ENCODE measurements at places on chromosomes 5 and 9.

GRCh38 chr5:155050384-155051019 lies 36.9 kb downstream of the KIF4B start:
- no peak for DNase-seq

GRCh38 chr5:141757402-141757801 lies 75.4 kb upstream of the ARAP3 start:
- DNase-seq, result no peak

DNA sequence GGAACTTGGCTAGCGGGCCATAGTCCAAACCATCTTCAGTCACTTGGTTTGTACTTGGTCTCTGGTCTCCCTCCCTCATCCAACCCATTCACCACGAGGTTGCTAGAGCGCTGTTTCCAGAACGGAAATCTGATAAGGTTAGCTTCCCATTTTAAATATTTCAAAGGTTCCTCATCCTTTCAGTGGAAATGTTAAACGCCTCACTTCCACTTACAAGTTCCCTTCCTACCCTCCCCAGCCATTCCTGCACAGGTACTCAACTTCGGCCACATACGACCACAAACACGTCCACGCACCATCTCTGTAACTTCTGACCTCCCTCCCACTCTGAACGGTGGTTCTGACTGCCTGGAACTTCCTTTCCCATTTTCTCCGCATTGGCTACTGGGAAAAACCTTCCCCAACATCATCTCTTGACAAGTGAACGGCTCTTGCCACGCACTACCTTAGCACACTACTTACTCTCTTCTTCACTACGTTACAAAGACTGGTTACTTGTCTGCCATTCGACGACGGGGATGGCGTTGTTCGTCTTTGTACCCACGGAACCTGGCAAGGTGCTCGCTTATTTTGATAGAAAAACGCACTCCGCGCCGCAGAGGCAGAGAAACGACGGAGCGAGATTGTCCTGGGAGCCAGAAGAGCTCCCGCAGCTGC lies 629 bp downstream of the CCNH start:
- DNase-seq, result no peak

DNA sequence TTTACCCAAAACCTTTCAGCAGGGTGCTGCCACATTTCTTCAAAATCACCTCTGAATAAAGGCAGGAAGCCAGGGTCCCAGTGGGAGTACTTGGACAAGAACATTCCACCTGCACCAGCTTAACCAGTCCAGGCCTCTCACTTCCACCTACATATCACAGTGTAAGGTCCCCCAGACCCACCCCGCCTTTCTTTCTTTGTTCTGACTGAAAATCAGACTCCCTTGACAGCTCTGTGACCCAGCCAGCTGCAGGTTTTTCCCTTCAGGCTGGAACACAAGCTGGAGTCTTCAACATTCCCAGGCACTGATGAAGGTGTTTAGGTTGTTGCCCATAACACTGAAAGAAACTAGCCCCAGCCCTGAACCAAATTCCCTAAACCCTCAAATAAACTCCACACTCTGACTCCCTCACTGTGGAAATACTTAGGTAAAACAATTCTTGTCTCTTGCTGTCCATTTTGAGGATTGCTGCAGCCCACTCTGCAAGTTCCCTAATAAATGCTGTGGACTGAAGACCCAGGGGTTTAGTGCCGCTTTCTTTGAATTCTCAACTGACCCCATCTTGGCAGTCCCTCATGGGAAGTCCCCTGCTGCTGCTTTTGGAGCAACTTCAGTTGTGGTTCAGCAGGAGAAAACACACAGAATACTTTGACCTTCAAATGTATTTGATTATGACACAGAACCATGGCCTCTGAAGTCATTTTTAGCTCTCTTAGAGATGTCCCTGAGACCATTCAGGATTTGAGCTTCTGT lies 24.8 kb downstream of the P4HA2 start:
- DNase-seq, result no peak

- no peak for DNase-seq
These were observed 6.9 kb downstream of the UGT3A2 start for GRCh38 chr5:36059571-36060419.

- DNase-seq, result no peak
These were observed 56.5 kb downstream of the SIL1 start for GRCh38 chr5:139141446-139142204.

DNA sequence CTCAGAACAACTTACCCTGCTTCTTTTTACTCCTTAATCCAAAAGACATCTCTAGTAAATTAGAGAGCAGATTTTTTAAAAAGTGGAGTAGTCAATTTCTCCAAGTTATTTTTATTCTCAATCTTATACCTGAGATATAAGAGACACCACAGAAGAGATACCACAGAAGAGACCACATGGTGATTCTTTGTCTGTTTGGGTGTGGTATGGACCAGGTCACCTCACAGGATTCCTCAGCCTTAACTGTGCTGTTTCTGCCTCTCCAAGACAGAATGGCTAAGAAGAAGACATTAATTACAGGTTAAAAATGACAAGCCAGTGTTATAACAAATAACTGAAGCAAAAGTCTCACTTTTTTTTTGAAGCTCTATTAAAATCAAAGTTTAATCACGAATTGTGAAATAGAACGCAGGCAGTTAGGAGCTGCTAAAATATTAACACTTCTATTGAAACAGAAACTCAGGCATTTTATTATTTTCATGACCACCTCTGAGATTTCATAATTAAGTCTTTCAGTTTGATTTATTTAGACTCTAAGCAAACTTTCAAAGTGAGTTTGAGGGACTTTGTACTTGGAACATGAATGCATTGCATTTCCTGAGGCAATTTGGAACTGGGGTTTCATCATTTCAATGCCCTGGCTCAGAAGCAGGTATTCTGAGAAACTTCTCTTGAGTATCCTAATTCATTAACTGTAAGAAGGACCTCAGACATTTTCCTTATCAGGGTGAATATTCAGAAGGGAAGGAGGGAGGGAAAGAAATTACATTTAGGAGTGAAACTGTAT lies 280.7 kb downstream of the KCTD16 start:
- no peak for DNase-seq

GRCh38 chr5:140420226-140420570 lies 18.6 kb downstream of the ANKHD1 start:
- no peak for DNase-seq

GRCh38 chr9:127030814-127031740 lies 91.4 kb downstream of the ANGPTL2 start:
- DNase-seq, result no peak

- DNase-seq, result no peak
These were observed 5.7 kb upstream of the WNT8A start for GRCh38 chr5:138078006-138078643.

DNA sequence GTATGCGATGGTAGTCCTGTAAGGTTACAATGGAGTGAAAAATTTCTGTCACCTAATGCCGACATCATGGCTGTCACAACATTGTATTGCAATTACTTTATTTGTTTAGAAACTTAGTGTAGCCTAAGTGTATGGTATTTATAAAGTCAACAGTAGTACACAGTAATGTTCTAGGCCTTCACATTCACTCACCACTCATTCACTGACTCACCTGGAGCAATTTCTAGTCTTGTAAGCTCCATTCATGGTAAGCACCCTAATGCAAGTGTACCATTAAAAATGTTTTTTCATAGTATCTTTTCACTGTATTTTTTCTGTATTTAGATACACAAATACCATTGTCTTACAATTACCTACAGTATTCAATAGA lies 58.5 kb downstream of the ATP10B start:
- DNase-seq, result no peak

- no peak for DNase-seq
These were observed 513.6 kb downstream of the ANXA1 start for GRCh38 chr9:73665253-73665652.

- DNase-seq, result no peak
These were observed 166.9 kb upstream of the TRIM32 start for GRCh38 chr9:116520218-116520617.

GRCh38 chr5:96687812-96688453 lies 25.8 kb downstream of the CAST start:
- DNase-seq, result no peak

- DNase-seq, result no peak
These were observed 2.0 kb downstream of the SPINK7 start for GRCh38 chr5:148314187-148314586.

DNA sequence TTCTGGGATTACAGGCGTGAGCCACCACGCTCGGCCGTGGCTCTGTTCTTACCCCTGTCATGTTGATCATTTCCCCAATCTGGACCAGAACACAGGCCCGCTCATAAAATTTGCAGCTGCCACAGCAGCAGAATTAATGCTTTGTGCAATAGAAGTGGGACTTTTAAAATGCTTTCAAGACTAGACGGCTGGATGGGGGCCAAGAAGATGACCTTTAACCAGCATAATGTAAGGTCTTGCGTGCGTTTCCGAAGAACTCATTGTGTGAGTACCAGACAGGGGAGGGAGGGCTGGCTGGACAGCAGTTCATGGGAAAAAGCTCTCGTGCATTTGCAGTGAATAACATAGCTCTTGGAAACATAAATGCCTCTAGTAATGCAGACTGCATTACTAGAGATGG lies 3.5 kb upstream of the WDR38 start:
- no peak for DNase-seq

DNA sequence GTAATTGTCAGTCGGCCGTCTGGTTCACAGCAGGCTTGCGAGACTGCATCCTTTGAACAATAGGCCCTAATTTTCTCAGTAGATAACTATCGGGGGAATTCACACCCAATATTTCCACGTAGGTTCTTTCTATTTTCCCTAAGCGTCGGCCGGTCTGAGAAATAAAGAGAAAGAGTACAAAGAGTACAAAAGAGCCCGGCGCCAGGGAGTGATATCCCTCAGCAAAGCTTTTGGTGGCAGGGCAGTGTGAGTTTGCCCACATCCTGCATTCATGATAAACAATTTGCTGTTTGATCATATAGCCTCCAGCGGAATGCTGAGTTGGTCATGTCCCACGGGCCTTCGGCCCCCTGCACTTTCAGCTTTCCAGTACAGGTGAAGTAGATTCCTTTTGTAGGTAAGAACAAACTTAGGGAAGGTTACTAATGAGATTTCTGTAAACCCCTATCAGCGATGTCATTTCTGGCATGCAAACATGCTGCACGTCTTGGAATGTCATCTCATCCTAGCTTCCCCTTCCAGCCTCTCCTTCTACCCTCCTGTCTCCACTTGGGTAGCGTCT lies 4.7 kb upstream of the PTGR1 start:
- DNase-seq, result no peak

DNA sequence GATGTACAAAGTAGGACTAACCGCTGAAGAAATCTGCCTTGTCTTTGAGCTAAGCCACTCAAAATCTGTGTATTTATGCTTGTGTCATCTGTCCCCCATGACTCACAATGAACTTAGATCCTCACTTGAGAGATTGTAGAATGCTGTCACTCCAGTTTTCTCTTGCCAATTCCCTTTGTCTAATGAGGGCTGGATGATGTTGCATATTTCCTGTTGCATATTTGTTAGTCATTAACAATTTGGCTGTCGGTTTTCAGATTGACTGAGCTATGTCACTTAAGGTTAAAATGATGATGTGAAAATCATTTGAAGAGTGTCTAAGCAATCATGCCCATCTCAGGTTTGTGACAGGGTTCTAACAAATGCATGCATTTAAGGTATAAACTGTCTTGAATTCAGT lies 481.7 kb downstream of the CDH10 start:
- DNase-seq, result no peak

DNA sequence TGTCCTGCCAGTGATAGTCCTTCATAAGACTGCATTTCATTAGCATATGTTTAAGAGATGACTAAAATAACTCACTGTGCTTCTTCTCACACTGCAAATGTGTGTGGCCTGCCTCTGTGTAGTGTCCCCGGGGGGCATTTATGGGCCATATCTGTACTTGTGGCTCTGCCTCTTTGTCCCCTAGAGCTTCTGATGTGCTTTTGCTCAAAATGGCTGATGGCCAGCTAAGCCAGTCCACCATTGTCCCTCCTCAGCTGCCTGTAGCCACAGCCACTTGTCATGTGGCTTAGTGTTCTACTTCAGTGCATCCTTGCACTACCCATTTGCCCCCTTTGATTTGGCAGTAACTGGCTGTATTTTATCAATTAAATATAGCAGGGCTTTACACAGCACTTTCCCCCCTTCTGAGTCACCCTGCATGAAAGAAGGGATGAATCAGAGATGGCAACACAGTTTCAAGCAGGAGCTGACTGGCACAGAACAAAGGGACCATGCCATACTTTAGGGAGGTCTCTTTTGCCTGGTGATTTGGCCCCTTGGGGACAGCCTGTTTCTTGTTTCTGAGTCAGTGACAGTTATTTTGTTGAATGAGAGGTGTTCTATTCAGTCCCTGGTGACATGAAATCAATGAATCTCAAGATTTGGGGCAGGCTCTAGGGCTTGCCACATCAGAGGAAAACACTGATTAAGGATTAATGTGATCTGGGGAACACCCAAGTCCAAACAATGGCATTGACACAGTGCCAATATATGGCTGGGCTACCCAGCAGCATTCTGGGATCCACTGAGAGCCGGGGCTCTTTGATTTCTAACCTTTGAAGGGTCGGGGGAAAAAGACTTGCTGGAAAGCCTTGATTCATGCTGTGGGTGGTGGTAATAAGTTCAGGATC lies 245.5 kb downstream of the SMARCA2 start:
- no peak for DNase-seq

- peak; percentile 4 for DNase-seq
These were observed 28.6 kb downstream of the UGCG start for GRCh38 chr9:111925017-111925770.

DNA sequence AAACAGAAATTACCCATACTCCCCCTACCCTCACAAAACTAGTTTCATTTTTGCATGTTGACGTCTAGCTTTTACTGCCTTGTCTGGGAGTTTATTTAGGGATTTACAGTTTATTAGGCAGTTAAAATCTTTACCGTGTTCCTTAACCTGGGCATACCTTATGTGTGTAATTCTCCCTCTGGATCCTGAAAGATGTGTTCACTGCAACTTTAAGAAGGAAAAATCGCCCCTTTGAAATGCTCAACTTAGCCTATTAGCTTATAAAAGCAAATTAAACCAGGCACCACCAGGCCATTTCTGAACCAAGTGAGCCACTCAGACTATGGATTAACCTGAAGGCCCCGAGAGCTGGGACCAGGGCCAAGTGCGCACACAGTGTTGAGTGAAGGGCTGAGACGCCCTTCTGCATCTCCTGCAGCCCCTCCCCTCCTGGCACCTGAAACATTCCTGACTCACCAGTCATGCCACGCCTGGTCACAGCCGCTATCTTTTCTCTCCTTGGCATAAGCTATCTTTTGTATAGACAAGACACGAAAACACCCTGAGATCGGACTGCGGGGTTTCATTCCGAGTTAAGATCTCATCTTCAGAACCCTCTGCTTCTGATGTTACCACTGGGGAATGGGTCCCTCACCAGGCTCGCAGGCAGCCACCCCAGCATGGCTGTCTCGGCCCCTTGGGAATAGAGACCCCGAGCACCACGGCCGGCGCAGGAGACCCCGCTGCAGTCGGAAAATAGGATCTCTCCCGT lies 111.9 kb downstream of the ROR2 start:
- no peak for DNase-seq

GRCh38 chr9:91790917-91791316 lies 159.1 kb downstream of the ROR2 start:
- DNase-seq, result no peak

GRCh38 chr9:7298123-7298522 lies 501.5 kb downstream of the DMAC1 start:
- DNase-seq, result no peak

- no peak for DNase-seq
These were observed 161.3 kb upstream of the IRX2 start for GRCh38 chr5:2912741-2913140.

All from NCI-H1930 (cell line).